NCI-H460 (cell line): ENCODE measurements at places on chromosomes 2 and 18.
A peak's percentile ranks its signal among the peaks of the same experiment; 100 is the strongest.

DNA sequence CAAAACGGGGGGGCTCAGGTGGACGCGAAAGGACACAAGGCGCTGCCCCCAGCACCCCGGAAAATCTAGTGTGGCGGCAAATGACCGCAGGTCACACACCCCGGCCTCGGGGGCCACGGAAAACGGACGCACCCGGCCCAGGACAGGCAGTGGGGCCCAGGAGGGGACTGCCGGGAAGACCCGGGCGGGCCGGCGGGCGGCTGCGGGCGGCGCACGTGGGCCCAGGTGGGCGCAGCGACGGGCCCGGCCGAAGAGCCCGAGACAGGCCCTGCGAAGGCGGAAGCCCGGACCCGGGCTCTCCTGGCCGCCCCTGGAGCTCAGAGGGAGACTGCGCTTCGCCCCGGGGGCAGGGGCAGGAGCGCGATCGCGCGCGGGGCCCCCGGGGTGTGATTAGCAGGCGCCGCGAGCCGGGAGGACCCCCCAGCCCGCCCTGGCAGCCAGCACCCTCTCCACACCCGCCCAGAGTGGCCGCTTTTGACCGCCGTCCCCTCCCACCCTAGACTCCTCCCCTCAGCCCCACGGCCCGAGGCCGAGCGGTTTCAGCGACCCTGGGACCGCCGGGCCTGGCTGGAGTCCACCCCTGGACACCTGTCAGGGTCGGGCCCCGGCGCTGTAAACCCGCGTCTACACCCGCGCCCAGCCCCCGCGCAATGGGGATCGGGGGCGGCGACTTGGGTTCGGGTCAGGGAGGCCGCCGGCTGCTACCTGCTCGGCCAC, 773 bp downstream of the MBP start:
- DNase-seq, result peak; percentile 20

DNA sequence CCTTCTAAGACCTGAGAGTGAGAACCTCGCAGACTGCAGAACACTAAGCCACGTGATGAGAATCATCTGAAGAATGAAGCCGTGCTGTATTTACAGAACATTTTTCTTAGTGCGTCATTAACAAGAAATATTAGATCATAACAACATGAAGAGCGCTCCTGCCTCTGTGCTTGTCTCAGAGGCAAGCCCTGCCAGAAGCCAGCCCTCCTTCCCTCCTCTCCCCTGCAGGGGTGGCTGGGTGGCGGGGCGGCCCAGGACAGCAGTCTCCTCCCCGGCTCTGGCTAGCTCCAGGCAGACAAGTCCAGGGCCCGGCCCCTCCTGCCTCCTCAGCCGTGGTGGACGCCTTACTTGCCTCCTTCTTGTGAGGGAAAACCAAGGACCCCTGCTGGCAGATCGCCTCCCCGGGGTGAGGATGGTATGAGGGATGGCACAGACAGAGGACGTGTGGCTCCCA, 262.7 kb downstream of the TWIST2 start:
- no peak for DNase-seq

- DNase-seq, result no peak
Observed at GRCh38 chr2:20803226-20803682, 19.6 kb downstream of the LDAH start.

DNA sequence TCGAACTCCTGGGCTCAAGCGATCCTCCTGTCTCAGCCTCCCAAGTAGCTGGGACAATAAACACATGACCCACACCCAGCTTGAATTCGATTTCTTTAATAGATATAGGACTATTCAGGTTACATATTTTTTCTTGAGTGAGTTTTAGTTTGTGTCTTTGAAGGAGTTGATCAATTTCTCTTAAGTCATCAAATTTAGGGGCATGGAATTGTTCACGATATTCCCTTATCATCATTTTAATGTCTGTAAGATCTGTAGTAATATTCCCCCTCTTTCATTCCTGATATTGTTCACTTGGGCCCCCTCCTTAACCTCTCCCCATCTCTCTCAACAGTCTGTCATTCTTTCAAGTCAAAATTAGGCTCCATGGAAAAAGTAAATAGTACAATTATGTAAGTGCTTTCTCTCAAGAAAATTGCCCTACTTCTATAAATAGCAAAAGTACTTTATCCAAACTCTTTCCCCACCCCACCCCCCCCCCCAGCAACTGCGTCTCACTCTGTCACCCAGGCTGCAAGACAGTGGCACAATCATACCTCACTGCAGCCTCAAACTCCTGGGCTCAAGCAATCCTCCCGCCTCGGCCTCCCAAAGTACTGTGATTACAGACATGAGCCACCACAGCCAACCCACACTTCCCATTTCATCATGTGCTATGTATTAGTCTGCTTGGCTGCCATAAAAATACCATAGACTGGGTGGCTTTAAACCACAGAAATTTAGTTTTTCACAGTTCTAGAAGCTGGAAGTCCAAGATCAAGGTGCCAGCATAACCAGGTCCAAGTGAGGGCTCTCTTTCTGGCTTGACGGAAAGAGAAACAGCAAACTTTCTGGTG, 20.1 kb downstream of the WDR33 start:
- no peak for DNase-seq

- DNase-seq, result no peak
Observed at GRCh38 chr2:193847130-193847529, 1652.4 kb upstream of the TMEFF2 start.
